Stimulated activated CD4-positive, alpha-beta T cell treated with anti-CD3 and anti-CD28 coated beads, TNF-alpha, amount 100 ng/mL, for 1 hour (primary cell): ENCODE measurements at places on chromosomes 13 and 19.

DNA sequence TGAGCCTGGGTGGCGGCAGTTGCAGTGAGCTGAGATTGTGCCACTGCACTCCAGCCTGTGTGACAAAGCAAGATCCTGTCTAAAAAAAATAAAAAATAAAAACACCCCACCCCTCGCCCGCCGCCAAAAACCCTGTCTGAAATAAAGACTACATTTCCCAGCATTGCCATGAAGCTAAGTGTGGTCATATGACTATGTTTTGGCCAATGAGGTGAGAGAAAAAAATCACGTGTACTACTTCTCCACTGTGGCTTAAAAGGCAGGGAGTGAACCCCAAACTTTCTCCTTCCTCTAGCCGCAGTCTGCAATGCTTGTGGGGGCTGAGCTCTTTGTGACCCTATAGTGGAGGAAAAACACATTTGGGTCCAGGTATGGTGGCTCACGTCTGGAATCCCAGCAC is 54.9 kb downstream of the COLGALT1 start:
- no peak for DNase-seq

DNA sequence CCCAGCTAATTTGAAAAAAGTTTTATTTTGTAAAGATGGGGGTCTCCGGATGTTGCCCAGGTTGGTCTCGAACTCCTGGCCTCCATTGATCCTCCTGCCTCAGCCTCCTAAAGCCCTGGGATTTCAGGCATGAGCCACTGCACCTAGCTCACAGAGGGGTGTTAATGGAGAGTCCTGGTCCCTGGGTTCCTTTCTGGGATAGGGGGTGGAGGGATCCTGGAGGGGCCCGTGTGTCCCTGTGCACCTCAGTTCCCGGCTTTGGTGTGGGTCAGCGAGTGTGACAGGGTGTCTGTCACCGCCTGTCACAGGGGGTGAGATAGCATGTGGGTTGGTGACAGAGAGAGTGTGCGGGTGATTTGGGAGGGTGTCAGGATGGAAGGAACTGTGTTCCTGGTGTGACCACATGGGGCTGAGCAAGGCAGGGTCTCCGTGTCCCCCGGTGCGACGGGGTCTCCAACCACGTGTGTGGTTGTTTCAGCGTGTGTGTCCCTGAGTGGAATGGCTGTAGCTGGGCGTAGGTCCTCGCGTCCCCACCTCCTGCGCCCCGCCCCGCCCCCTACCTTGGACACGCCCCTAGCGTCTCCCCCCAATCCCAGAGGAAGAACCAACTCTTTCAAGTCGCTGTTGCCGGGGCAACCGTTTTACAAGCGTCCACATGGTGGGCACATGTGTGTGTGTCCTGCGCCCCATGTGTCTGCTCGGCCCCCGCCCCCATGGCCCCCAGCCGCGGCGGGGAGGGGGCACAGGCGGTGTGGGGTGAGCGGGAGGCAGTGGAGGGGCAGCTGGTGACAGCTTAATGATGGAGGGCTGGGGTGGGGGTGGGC is 2.9 kb upstream of the NRTN start:
- no peak for DNase-seq

DNA sequence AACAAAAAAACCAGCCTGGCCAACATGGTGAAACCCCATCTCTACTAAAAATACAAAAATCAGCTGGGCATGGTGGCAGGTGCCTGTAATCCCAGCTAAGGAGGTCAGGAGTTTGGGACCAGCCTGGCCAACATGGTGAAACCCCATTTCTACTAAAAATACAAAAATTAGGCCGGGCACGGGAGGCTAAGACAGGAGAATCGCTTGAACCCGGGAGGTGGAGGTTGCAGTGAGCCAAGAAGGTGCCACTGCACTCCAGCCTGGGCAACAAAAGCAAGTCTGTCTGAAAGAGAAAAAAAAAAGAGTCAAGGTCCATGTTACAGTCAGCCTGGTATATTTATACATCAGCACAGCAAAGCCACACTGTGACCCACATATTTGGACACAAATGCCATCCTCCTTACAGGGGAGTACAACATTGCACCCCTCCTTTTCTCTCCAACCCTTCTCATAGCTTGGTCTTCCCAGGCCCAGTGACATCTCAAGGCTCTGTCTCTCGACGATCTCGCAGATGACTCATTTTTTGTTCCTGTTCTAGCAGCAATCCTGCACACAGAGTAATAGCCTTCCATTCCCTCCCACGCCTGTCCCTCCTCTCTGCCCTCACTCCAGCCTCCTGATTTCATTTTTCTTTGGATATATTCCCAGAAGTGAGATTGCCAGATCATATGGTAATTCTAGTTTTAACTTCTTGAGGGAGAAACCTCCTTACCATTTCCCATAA is 21.0 kb upstream of the DPP9 start:
- no peak for DNase-seq

- DNase-seq = no peak
Measured at GRCh38 chr19:53965091-53965490, 2.4 kb downstream of the CACNG8 start.

- DNase-seq = no peak
Measured at GRCh38 chr13:48902368-48902767, 73.3 kb upstream of the FNDC3A start.

DNA sequence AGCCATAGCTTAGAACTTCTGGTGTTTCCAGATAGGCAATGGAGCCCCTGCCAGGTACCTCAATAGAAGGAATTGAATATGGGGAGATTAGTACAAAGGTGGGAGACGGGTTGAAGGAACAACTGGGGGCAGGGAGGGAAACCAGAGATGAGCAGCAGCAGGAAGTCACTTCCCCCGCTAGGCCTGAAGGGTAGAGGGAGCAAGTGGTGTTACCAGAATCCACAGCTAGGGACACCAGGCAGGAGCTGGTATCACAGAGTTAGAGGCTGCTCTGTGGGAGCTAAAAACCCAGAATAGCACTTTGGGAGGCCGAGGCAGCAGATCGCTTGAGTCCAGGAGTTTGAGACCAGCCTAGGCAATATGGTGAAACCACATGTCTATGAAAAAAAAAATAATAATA is 15.3 kb upstream of the HNRNPUL1 start:
- DNase-seq = no peak

- peak; percentile 44 for DNase-seq
Measured at GRCh38 chr13:40776681-40777165, 5.7 kb upstream of the MRPS31 start.
